CD8-positive, alpha-beta memory T cell (primary cell): ENCODE measurements at places on chromosomes 11 and 22.

- no peak for DNase-seq
Measured at GRCh38 chr22:49359076-49359475, 468.6 kb downstream of the BRD1 start.

DNA sequence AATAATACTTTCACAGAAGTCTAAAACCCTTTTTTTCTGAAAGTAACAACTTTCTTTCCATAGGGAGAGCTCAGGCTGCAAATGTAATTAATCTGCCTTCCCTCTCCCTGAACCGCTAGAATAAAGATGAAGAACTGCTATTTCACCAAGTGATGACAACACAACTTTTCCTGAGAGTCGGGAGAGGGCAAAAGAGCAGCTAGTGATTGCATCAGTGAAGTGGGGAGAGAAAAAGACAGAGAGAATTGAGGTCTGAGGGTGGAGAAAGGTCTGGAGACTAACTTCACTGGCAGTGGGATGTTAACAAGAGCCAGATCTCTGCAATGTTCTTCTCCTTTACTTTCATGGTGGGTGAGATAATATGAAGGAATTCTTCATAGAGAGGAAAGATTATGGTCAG lies 10.9 kb upstream of the MPEG1 start:
- no peak for DNase-seq

DNA sequence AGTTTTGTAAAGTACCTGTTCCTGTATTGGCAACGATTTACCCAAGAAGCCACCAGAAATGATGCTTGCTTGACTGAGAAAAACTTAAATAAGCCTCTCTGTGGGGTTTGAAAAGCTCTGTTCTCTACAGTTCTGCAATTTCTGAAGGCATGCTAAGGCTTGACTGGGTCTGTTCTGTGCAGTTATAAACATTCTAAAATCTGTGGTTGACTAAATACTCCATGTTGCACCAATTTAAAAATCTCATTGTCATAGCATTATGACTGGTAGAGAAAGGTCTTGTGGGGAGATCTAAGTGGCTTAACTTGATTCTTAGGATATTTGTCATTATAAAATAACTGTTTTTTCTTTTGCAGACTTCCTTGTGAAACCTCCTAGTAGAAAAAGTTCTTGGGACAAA lies 73.7 kb downstream of the MTMR3 start:
- DNase-seq, result no peak

DNA sequence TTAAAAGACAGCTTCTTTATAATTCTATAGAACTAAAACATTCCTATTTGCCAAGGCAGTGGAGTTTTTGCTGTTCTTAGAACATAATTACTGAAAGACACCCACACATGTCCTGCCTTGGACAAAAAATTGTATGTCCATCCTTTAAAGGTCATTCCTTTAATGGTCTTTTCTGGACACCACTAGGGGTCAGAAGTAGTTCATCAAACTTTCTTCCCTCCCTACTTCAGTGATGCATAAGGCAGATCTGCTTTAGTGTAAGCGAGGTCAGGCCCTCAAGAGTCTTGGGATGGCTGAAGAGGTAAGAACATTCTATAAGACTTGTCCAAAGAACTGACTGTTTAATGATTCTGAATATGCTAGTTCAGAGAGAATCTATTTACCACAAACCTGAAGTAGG lies 4.3 kb upstream of the OR51V1 start:
- DNase-seq, result no peak

DNA sequence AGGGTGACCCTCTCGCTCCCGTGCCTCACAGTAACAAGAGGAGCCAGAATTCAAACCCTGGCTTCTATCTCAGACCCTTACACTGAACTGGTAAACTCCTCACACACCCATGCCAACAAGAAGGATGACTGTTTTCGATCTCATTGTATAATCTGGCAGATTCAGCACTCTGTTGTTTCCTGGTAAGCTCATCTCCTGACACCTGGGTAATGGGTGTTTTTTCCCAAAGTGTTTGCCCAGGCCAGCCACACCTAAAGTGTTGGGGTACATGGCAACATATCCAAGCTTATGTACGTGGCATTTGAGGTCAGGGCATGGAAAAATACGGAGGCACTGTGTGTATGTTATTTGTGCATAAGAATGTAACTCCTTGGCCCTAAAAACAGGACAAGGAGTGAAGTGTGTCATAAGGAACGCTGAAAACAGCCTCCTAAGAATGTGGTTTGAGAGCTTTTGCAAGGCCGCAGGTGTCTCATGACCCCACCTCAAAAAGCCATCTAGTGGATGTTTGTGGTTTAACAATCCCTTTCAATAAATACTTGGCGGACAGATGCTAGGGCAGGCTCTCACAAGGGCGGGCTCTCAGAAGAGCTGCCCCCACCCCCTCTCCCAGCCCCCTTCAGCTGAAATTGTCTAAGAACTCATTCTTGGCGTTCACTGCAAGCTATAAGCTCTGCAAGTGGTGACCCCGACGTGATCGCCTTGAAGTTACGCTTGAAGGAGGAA lies at the start of gene MS4A15:
Gene MS4A15, plus strand, starts transcription at position 561 of the 726 bp plus-strand sequence. CDS start 6,867 bp downstream, outside the sequence.
- no peak for DNase-seq

GRCh38 chr11:1161410-1162137 lies 3.8 kb downstream of the MUC5AC start:
- DNase-seq, result no peak

- no peak for DNase-seq
Measured at GRCh38 chr11:29809121-29809520, 207.7 kb downstream of the KCNA4 start.

DNA sequence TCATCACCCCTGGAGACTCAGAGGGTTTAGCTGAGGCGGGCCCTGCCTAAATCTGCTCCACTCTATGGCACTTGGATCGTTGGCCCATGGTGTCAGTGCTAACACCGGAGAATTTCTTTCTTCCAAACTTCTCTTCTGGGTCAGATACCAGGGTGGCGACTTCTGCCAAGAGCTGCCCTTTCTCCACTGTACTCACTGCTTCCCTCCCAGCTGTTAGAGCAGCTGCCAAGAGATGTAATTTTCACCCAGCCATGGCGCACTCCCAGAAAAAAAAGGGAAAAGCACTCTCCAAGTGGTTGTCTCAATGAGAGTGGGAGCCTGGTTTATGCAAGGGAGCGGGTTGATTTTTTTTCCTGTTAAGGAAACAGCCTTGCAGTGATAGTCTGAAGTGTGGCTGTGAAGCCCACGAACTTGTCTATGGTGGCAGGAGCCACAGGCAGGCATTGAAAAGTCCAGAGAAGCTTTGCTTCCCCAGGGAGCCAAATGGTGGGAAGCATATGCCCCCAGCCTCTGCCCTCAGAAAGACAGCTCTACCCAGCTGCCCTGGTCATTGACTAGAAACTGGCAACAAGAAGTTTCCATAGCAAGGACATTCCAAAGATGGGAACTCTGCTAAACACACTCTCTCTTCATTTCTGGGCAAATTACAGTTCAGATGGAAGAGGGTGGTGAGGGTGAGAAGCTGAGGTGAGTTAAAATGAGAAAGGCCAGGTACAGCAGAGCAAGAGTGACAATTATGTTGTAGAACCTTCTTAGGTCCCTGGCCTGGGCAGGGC lies 10.7 kb downstream of the PCSK7 start:
- no peak for DNase-seq

DNA sequence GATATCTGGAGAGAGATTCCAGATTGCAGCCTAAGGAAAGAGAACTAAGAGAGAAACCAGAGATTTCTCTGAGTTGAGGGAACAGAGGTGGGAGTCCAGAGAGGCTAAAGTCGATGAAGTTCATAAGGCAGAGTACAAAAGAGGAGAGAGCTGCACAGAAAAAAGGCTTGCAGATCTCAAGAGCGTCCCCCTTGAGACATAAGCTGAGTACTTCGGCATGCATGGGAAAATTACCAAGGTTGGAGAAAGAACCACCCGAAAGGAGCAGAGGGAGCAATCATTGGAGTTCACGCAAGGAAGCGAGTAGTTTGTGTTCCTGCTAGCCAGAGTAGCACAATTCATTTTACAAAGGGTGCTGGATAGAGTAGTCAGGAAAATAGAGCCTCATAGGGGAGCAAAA lies 293.5 kb downstream of the TMEM135 start:
- no peak for DNase-seq

- DNase-seq, result no peak
Measured at GRCh38 chr11:17528181-17528691, 16.0 kb downstream of the USH1C start.

- DNase-seq, result peak; percentile 72
Measured at GRCh38 chr22:44182588-44183286, 2.0 kb downstream of the PARVG start.

- DNase-seq, result no peak
Measured at GRCh38 chr11:120663142-120663541, 151.6 kb downstream of the GRIK4 start.

GRCh38 chr22:29096736-29097669 lies 24.2 kb downstream of the KREMEN1 start:
- DNase-seq, result no peak

DNA sequence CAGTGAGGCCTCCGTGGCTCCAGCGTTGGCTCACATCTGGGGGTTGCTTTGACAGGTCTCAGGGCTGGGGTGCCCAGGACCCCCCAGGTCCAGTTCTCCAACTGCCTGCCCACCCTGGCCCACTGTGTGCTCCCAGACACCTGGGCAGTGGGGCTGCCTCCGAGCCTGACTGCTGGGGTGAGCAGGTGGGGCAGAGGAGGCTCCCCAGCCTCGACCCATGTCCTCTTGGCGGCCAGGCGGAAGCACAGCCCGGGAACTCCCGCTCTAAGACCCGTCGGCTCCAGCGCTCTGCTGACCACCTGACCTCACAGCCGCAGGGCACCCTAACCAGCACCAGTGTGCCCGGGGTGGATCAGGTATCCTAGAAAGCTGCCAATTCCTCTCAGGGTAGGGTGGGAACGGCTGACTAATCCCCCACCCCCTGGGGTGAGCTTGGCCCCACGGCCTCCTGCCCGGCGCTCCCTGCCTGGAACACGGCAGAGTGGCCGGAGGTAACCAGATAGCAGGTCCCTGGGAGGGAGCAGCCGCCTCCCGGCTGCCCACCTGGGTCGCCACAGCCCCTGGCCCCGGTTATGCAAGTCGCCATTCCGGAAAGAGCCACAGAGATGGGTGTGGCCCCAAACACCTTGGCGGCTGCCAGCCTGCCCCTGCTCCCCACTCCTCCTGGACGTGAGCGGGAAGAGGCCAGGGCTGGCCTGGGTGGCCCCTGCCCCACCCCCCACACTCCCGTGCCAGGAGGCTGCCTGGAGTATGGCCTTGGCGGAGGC lies 19.2 kb upstream of the MUC5B start:
- no peak for DNase-seq

- DNase-seq, result no peak
Measured at GRCh38 chr11:13152736-13153541, 124.7 kb upstream of the BMAL1 start.

- DNase-seq, result no peak
Measured at GRCh38 chr11:35012467-35013191, 96.2 kb downstream of the PDHX start.

- DNase-seq, result no peak
Measured at GRCh38 chr11:107550304-107550703, 15.2 kb downstream of the ALKBH8 start.

- DNase-seq, result no peak
Measured at GRCh38 chr11:5703741-5704536, 14.3 kb downstream of the TRIM22 start.

GRCh38 chr11:116792144-116792868 lies 627 bp upstream of the APOA5 start:
- no peak for DNase-seq

- DNase-seq, result no peak
Measured at GRCh38 chr11:2465202-2466068, 20.6 kb downstream of the KCNQ1 start.
